ENCODE measurements at places on chromosomes 4 and X.

GRCh38 chr4:109945056-109945455, 32.4 kb downstream of the EGF start:
- no peak for DNase-seq

DNA sequence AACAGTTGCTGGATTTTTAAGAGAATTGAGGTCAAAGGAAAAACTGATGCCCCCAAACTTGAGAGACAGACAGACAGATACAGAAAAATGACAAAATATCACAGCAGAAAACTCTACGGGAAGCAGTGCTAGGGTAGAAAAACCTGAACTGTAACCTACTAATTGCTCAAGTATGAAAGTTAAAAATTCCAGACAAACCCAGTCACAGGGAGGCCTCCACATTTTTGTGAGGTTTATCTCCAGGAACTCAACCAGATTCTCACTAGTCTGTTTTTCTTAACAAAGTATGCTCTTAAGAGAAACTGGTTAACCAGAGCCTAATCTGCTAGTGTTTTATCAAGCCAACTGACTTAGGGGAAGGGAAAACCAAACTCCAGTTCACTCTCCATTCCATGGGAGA, 19.9 kb upstream of the PPP3CA start:
- DNase-seq, result no peak

DNA sequence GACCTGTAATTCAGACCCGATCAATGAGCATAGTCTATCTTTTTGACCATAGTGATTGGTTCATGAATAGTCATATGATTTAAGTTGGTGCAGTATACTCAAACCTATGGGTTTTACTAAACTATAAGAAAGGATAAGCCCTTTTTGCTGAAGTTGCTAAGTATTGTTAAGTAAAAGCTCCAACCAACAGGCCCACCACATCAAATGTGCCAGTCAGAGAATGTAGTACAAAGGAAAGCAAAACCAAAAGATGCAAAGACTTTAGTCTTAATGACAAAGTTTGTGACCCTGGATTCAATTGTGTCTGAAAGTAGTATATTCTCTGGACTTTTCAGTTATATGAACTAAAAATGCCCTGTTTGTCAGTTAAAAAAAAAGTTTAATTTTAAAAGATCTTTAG, 208.1 kb upstream of the TET2 start:
- no peak for DNase-seq

DNA sequence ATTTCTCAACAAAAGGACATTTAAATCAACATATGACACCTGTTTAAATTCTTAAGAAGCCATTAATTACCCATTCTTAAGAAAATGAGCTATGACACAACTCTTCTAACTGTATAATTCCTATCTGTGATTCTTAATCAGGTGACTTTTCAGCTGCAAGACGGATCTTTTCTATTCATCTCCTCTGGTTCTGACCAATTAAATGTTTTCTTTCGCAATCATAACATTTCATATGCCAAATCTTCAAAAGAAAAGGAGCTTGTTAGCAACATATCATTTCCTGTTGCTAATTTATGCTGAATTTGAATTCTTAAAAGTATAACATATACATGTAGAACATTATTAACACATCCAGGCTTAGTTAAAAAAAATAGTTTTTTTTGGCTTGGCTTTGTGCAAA, 62.5 kb downstream of the SEL1L3 start:
- no peak for DNase-seq

DNA sequence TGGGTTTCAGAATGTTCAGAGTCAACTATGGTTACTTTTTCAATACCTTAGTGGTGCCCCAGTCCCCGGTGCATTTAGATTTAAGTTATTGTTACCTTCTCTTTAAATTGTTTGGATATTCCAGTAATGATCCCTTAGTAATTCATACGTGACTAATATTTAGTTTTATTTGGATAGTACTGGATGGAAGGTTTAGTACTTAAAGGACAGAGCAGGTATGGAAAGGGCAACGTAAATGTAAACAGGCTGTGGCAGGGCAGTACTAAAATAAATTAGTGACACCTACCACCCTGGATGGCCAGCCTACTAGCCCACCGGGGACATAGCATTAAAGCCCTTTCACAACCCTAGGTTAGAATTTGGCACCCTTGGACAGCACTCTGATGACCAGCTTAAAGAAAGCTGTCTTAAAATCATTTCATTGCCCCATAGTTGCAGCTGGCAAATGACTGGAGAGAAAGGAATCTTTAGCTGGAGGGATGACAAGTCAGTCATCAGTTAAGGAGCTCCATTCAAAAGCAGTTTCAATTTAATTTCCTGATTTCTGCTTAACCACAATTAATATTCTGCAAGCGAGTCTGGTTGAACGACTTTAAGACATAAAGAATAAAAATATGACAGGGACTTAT, 16.4 kb downstream of the PLP1 start:
- DNase-seq, result no peak

GRCh38 chrX:1395646-1396216, 3.8 kb upstream of the SLC25A6 start:
- no peak for DNase-seq

DNA sequence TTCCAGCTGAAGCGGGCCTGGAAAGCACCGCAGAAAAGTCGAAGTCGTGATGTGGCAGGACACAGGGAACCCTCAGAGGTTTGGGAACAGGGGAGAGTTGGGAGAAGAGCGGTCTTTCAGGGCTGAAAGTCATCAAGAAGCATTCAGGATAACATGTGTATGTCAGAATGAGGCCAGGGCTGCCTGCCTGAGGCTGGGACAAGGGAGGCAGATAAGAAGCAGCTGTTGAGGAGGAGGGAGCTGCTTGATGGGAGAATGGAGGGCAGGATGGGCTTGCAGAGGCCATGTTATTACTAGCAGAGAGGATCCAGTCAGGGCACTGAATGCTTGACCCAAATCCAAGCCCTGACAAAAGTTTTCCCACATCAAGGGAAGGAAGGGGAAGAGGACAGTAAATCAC, 132.0 kb downstream of the ATG4A start:
- DNase-seq, result no peak

- no peak for DNase-seq
Measured at GRCh38 chr4:79958466-79959264, 114.4 kb downstream of the ANTXR2 start.

- no peak for DNase-seq
Measured at GRCh38 chr4:89992744-89993143, 98.1 kb downstream of the MMRN1 start.

- DNase-seq, result no peak
Measured at GRCh38 chr4:123562994-123563750, 166.6 kb downstream of the SPRY1 start.

DNA sequence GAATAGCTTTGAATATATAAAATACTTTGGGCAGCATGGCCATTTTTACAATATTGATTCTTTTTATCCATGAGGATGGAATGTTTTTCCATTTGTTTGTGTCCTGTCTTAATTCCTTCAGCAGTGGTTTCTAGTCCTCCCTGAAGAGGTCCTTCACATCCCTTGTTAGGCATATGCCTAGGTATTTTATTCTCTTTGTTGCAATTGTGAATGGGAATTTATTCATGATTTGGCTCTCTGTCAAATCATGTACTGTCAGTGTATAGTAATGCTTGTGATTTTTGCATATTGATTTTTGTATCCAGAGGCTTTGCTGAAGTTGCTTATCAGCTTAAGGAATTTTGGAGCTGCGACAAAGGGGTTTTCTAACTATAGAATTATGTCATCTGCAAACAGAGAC, 18.5 kb downstream of the UGT2B15 start:
- no peak for DNase-seq

GRCh38 chr4:66178906-66179305, 508.6 kb upstream of the EPHA5 start:
- no peak for DNase-seq

GRCh38 chrX:9160698-9161329, 126.9 kb upstream of the FAM9B start:
- DNase-seq, result no peak

DNA sequence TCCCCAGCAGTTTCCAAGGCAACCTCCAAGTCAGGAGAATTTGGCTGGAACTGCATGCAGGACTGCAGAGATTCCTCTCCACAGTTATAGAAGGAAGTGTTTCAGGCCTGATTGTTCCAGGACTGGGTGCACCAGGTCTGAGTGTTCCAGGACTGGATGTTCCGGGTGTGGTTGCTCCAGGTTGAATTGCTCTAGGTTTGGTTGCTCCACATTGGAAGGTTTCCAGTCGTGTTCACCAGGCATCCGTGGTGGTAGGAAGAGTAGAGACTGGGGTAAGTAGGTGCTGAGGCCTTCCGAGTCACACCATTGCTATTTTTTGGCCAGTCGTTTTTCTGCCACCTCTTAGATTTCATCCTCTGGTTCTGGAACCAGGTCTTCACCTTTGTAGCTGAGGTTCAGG, 105.4 kb downstream of the MSN start:
- DNase-seq, result no peak

DNA sequence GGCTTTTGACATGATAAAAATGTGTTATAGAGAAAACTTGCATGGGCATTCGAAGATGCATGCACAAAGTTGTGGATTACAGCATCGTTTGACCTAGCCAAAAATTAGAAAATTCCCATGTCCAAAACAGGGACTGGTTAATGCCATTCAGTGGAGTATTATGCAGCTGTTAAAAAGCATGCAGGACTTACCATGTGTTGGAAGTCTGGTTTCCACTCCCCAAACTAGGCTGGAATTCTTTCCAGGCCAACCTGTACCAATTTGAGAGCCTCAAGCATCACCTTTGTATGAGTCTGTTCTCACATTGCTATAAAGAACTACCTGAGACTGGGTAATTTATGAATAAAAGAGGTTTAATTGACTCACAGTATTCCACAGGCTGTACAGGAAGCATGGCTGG, 45.9 kb upstream of the MTM1 start:
- no peak for DNase-seq

DNA sequence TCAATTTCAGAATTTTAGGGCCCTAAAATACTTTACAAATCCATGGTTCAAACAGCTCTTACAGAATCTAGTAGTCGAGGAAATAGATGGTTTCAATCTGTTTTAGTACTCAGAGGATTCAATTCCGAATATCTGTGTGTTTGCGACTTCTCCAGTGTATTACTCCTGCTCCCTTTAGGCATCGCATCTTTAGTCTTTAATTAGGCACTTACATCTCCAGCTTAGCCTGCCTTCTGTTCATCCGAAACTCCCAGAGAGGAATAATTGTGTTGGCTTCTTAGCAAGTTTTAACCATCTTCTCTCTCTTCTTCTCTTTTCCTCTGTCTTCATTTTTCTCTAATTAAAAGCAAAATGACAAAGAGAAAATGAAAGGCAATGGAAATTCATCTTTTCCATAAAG, 1901.3 kb upstream of the TENM3 start:
- no peak for DNase-seq

- DNase-seq, result no peak
Measured at GRCh38 chrX:41946989-41947612, 23.7 kb upstream of the CASK start.

GRCh38 chr4:121665371-121665770, 31.4 kb downstream of the ANXA5 start:
- DNase-seq, result no peak

DNA sequence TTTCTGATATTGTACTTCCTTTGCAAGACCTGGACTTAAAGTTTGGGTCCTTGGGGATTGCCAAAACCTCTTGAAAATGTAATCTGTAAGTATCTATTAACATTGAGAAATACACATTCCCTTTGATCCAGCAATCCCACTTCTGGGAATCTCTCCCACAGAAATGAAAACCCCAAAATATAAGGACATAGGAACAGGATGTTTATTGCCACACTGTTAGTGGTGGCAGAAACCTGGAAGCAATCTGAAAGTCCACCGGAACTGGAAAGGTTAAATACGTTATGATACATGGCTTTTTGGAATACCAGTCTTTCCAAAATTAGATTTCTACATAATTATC, 71.2 kb upstream of the STX18 start:
- DNase-seq, result no peak
